ENCODE measurements at places on chromosomes 4 and X.

DNA sequence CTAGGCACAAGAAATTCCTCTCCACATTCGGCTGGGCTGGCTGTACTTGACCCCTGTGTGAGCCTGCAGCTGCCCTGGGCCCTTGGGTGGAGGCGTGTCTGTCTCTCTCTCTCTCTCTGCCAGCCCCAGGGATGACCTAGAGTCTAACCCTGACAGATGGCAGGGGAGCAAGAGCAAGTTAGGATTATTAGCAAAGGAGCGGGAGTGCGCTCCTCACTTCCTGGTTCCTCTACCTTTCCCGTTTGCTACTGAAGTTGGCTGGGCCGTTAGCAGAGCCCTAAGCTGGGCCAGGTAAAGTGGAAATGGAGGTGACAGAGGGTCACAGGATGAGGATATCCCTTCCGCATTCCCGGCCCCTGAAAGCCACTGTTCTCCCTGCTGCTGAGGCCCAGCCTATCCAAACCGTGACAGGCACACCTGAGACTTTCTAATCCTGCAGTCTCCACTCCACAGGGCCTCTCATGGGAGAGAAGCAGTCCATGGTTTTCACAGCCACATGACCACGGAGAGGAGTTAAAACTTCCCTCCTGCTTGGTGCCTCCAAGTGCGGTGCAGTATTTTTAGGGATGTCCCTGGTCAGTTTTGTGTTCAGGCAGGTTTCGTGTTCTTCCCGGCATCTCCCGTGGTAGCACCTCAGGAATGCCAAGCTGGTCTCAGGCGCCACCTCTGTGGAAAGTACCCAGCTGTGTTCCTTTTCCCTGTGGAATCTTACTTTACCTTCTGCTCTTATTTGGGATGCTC, 79.3 kb downstream of the CLDN22 start:
- DNase-seq = no peak

- DNase-seq = no peak
Observed at GRCh38 chr4:105458001-105458400, 15.9 kb downstream of the PPA2 start.

DNA sequence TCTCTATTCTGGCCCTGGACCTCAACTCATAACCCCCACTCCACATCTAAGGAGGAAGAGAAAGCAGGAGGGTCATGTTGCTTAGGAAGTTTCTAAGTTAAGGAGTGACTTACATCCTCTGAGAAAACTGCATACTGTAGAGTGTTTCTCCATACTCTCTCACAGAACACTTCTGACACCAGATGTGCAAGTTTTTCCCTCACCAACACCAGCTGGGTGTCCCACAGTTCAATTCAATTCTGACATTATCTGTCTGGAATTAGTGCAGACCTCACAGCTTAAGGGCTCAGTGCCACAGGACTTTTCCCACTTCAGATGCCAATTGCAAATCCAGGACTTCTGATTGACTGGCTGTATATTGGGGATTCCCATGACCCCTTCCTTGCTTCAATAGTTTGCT, 89.0 kb upstream of the SFRP2 start:
- no peak for DNase-seq

- no peak for DNase-seq
Observed at GRCh38 chr4:74632634-74633033, 161.7 kb downstream of the BTC start.

DNA sequence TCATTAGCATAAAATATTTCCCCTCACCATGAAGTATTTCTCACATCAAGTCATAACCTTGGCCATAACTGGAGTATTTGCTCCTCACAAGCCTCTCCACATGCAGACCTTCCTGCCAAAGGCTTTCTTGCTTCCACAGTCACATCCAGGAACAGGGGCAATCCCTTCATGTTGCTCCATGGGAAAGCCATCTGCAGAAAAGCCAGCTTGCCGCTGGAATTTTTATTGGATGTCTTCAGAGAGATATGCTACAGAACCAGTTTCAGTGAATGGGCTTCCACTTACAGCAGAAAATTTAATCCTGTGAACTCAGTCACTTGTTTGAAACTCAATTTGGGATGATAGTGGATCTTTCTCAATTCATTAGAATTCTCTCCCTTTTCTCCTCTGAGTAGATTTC, 3.2 kb upstream of the CDKN2AIP start:
- no peak for DNase-seq

- DNase-seq = no peak
Observed at GRCh38 chr4:184481544-184481943, 7.2 kb upstream of the IRF2 start.

DNA sequence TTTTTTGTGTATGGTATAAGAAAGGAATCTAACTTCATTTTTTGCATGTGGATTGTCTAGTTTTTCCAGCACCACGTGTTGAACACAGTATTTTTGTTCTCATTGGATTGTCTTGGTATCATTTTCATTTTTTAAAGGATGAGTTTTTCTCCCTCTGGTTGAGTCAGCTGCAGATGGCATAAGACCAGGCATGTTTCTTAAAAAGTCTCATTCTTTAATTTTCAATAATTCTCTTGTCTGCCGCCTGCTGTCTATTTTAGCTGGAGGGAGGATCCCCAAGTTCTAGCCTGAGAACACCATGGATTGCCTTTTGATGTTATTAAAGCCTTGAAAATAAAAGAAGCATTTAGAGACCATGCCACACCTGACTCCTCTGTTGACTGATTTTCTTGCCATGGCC, 263.8 kb downstream of the ARHGAP24 start:
- no peak for DNase-seq

DNA sequence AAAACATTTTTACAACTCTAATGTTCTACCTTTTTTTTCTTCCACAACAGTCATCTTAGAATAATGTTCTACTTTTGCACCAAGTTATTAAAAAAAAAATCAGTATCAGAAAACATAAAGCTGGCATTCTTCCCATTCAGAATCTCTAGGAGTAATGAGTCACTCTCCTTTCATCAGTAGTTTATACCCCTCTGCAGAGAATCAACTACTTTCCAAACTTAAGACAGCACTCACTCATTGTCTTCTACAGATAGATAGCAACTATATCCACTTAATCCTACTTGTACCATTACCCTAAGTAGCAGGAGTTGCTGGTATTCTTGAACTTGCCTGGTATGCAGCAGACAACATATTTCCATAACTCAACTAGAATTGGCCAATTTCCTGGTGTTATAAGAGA, 3.2 kb downstream of the TIGD4 start:
- DNase-seq = no peak

DNA sequence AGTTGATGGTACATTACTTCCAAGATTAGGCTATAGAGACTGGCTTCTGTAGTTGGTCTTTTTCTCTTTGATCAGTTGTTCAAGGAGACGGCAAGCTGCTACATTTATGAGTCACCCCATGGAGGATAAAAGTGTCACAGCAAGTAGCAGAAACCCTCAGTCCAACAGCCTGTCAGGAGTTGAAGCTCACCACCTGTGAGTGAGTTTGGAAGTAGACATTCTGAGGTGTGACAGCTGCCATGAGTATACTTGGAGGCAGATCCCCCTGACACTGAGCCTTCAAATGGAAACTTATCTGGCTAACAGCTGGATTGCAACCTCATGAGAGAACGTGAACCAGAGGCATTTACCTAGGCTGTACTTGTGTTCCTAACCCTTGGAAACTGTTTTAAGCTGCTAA, 68.0 kb downstream of the CCNG2 start:
- DNase-seq = no peak

DNA sequence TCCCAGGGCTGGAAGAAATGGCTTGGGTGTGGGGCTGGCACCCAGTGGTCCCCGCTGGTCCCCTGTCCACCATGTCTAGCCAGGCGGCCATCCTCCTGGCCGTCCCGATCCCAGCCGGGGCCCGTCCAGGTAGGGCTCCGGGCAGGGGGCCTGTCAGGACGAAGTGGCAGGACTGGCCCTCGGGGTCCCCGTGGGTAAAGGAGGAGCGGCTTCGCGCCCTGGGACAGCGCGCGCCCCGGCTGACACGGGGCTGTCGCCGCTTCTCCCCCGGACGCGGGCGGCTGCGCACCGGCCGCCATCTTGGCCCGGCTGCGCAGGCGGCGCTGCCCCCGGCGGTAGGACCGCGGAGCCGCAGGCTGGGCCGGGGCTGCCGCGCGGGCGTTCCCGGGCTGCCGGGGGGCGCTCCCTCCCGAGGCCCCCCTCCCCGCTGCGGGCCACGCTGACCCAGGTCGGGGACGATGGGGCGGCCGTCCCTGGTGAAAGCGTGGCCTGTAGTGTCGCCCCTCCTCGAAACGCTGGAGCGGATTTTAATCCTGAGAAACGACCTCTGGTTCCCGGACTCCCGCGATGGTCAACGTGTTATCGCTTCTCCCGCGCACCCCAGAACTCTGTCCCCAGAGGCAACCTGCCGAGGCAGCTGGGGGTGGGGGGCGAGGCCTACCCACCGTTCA, 60.4 kb upstream of the BCOR start:
- peak; percentile 55 for DNase-seq

DNA sequence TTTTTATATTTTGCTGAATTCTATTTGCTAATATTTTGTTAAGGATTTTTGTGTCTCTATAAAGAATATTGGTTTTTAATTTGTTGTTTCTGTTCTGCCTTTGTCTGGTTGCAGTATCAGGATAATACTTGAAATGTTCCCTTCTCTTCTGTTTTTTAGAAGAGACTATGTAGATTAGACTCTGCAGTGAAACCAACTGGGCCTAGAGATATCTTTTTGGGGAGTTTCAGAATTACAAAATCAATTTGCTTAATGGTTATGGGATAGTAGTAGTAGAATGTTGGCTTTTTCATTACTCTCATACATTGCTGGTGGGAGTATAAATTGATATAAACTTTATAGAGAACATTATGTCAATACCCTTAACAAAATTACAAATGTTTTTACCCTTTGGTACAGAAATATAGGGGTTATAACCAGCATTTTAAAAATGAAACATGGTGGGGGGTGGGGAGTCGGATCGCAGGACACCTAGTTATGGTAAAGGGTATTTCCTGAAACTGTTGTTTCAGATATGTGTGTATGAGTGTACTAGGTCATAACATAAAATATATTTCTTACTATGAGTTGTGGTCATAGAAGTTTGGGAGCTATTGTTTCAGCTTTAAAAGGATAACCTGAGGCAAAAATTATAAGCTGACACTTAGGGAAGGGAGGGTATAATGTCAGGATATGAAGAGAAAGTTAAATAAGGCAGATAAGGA, 29.0 kb downstream of the CLOCK start:
- DNase-seq = no peak

GRCh38 chrX:12011075-12011474, 127.2 kb upstream of the FRMPD4 start:
- DNase-seq = no peak

GRCh38 chr4:106806158-106806797, 229.8 kb downstream of the DKK2 start:
- DNase-seq = no peak

DNA sequence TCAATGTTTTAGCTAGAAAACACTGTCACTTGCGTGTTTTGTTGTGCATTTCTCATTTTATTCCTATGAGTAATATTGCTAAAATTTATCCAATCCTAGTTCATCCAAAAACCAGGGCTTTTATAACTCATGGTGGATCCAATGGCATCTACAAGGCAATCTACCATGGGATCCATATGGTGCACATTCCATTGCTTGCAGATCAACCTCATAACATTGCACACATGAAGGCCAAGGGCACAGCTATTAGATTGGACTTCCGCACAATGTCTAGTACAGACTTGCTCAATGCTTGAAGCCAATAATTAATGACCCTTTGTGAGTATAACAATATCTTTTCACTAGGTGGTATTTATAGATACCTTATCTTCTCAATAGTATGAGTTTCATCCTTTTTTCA, 57.2 kb upstream of the UGT2B7 start:
- DNase-seq = no peak

GRCh38 chr4:101157415-101158133, 189.8 kb downstream of the PPP3CA start:
- DNase-seq = no peak

DNA sequence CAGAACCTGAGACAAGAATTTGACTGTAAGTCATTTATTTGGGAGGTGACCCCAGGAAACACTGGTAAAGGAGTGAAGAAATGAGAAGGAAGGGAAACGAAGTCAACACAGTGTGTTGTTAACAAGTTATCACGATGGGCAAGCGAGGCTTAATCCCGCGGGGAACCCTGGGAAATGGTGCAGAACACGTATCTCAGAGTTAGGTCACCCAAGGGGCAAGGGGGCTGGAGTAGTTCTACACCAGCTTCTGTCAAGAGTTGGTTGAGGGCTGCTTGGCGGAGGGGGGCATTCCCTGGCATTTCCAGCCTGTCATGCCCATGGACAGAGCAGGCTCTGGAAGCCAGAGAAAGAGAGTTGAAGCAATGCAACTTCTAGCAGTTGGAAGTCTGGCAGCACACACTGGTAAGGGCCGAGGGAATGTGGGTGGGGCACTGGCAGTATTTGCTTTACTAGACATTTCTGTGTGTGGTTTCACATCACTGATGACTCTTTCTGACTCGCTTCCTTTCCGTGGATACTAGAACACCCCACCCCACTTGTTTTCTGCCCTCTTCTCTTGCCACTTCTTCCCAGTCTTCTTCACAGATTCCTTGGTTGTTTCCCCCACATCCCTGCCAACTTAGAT, 52.2 kb upstream of the ADGRG2 start:
- no peak for DNase-seq

DNA sequence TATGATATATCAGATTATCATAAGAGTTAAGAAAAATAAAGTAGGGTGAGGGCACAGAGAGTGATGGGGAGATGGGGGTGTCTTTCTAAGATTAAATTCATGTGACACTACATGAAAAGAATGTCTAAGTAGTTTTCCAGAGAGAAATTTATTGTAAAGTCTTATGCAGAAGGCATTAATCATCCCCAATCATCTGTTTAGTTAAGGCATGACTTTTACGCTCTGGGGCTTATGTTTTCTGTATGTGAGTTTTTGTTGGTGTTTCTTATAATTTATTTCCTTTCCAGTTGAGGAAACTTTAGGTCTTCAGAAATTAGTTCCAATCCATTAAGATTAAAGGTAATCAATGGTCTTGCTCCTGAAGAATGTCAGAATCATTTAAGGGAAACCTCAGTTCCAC, 383.0 kb upstream of the GALNT7 start:
- DNase-seq = no peak

GRCh38 chr4:52824603-52825459, 37.3 kb upstream of the RASL11B start:
- peak; percentile 45 for DNase-seq

- no peak for DNase-seq
Observed at GRCh38 chr4:13700021-13700857, 72.7 kb upstream of the BOD1L1 start.

DNA sequence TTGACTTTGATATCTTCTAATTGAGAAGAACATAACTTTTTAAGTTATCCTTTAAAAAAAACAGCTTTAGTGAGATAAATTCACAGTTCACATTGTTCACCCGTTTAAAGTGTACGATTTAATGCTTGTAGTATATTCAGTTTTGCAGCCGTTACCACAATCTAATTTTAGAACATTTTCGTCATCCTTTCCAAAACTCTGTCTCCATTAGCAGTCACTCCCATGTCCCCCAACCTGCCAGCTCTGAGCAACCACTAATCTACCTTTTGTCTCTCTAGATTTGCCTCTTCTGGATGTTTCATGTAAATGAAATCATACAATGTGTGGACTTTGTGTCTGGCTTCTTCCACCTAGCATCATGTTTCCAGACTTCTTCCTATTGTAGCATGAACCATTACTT, 38.6 kb downstream of the CLCN4 start:
- DNase-seq = no peak

- no peak for DNase-seq
Observed at GRCh38 chr4:79049840-79050540, 110.8 kb upstream of the PAQR3 start.
